ENCODE measurements at places on chromosomes 3 and 15.
A peak's percentile ranks its signal among the peaks of the same experiment; 100 is the strongest.

- DNase-seq = no peak
These were observed 4.9 kb downstream of the GNAT1 start for GRCh38 chr3:50196253-50196801.

GRCh38 chr3:103953796-103954195 lies 1412.9 kb upstream of the ALCAM start:
- DNase-seq = no peak

GRCh38 chr3:83460052-83460451 lies 1498.7 kb upstream of the CADM2 start:
- no peak for DNase-seq

DNA sequence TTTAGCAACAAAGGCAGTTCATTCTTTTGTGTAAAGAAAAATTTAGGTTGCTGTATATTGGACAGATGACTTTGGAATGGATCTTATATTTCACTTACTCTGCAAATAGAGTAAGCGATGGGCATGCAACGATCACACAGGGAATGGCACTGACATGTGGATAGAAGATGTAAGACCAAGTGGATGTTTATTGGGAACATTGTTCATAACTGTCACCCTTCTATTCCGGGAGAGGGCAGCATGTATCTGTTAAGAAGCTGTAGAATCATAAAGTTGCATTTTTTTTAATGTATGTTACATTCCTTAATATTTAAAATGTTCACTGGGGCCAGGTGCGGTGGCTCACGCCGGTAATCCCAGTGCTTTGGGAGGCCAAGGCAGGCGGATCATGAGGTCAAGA lies 41.2 kb downstream of the HPS3 start:
- no peak for DNase-seq

GRCh38 chr3:105431200-105431599 lies 64.5 kb downstream of the ALCAM start:
- DNase-seq = no peak

DNA sequence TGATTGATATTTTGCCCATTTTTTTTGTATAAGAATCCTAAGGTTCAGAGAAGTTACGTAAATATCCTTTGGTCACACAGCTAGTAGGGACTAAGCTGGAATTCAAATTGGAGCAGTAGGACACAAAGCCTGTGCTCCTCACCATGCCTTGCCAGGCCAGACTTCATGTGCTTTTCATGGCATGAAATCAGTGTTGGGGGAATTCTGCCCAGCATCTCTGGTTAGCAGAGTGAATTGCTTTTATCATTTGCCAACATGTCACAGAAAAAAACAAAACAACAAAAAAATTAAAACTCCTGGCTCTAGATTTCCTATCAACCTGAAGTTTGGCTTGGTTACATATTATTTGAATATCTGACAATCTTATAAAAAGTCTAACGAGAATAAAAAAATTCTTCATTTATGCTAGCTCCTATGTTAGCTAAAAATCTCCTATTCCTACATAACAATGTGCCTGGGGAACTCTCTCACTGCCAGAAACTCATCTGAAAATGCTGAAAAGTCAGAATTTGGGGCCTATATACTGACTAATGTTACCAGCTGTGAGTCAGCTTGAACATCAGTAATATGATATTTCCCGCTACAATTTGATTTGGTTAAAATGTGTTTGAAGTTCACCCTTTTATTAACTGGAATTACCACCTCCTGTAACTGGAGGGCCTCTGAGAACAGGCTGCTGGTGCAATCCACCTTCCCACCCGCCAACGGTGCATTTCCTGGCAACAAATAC lies 141.7 kb downstream of the TIGIT start:
- DNase-seq = no peak

- no peak for DNase-seq
These were observed 13.1 kb upstream of the SLC26A6 start for GRCh38 chr3:48648188-48648850.

DNA sequence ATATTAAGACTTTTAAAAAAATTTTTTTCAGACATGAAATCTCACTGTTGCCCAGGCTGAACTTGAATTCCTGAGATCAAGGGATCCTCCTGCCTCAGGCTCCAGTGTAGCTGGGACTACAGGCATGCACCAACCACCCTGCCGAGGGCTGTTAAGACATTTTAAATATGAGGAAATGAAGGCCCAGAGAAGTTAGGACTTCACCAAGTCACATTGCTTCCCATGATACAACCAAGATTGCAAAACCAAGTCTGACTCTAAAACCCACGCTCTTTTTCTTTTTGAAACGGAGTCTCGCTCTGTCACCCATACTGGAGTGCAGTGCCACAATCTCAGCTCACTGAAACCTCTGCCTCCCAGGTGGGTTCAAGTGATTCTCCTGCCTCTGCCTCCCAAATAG lies 28.0 kb downstream of the PTPN9 start:
- no peak for DNase-seq

- DNase-seq = no peak
These were observed 78.8 kb upstream of the UBE2E1 start for GRCh38 chr3:23726811-23727548.

GRCh38 chr3:42983927-42984326 lies 4.8 kb downstream of the GASK1A start:
- no peak for DNase-seq

DNA sequence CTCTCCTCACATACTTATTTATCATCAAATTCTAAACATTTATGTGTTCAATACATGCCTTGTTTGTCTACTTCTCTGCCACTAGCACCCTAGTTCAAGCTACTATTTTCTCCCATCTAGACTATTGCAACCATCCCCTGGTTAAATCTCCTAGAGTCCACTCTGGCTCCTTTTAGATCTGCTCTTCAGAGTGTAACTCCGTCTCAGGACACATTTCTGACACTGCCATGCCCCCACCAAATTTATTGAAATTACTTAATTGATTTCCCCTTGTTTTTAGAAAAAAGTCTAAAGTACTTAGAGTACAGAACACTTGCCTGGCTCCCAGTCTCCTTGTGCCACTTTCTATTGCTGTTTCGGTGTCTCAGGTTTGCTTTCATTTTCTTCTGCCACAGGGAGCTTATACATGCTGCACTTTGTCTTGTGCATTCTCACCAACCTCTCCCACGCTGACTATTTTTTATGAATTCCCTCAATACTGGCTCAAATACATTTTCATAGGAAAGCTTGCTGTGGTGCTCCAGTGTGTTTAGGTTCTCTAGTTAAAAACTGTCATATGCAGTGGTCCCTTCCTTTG lies 792.3 kb downstream of the DIPK2A start:
- DNase-seq = no peak

GRCh38 chr3:105923140-105923539 lies 54.3 kb upstream of the CBLB start:
- DNase-seq = no peak

DNA sequence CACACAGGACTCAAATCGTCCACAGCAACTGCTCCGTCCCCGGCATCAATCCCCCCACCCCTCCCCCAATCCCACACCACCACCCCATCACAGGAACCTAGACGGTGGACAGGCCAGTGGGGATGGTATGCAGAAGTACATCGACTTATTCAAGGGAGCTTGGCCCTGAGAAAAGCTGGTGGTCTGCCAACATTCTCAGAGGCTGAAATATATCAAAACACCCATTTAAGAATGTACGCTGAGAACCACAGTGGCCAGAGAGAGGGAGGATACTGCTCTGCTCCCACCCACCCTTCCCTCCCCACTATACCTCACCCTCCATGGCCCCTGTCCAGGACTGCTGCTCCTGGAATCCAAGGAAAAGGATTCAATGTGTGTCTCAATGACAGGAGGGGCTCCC lies 12.4 kb upstream of the USP3 start:
- no peak for DNase-seq

- no peak for DNase-seq
These were observed 832 bp downstream of the SLC41A3 start for GRCh38 chr3:126083138-126083445.

DNA sequence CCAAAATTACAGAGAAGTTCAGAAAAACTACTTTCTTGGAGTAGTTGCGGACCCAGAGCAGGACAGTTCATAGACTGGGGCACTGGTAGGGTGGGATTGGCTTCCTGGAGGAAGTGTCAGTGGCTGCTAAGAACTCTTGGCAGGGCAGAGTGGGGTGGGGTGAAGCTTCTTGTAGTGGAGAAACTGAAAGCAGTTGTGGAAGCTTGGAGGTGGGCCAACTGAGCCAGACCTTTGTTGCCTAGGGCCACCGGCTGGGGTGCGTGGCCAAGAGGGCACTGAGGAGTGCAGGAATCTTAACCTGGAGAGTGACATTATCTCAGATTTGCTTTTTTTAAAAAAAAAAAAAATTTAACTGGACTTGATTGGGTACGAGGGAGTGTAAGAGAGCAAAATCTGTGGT lies 3.1 kb downstream of the KAT2B start:
- DNase-seq = no peak

DNA sequence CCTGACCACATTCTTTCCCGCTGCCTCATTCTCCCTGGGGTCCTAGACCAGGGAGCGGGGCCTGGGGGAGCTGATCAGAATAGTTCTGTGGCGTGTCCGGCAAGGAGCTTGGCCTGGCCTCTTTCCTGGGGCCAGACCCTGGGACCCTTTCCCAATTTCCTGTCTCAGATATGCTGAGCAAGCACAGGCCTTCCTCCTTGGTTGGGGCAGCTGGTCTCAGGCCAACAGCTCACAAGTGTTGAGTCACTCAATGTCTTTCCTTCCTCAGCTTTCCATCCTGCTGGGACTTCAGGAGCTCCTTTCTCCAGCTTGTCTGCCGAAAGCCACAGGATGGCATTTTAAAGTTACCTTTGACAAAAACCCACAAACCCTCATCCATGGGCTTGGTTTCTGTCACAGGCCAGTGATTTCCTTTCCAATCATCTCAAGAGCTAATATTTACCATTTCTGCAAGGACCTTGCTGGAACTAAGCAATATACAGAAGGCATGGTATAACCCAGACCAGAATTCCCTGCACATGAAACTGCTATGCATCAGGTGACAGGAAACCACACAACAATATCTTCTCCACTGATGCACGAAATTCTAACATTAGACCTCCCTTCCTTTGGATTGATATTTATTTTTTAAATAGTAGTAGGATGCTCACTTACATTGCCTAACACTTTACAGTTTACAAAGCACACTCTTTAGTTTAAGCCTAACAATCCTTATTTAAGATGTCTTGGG lies 19.5 kb upstream of the TIMP4 start:
- DNase-seq = no peak

DNA sequence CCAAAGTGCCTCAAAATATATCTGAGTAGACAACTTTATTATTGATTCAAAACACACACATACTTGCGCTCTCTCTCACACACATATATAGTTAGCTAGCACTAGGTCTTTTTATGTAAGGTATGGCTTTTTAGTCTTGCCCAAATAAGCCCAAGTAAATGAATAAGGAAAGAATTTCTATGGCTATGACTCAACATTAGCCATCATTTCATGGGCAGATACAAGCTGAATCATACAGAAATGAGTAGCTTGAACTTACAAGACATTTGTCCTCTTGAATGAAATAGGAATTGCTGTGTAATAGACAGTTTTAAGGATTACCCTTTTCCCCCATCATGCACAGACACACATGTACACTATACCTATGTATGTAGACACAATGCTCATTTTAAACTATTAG lies 4.9 kb downstream of the CADPS start:
- DNase-seq = no peak

DNA sequence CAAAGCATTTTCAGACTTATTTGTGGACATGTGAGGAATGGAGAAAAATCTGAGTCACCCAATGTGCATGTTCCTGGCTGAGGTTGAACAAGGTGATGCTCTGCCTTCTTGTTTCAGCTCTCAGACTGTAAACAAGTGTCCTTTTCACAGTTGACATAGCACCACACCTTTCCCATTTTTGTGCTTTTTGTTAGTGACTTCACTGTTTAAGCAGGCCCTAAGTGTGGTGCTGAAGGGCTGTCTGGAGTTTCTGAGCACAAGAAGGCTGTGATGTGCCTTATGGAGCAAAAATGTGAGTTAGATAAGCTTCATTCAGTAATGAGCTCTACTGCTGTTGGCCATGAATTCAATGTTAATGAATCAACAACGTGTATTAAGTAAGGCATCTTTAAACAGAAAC lies 20.4 kb downstream of the ABI3BP start:
- DNase-seq = no peak

- DNase-seq = no peak
These were observed 21.1 kb upstream of the GP9 start for GRCh38 chr3:129039271-129040038.

DNA sequence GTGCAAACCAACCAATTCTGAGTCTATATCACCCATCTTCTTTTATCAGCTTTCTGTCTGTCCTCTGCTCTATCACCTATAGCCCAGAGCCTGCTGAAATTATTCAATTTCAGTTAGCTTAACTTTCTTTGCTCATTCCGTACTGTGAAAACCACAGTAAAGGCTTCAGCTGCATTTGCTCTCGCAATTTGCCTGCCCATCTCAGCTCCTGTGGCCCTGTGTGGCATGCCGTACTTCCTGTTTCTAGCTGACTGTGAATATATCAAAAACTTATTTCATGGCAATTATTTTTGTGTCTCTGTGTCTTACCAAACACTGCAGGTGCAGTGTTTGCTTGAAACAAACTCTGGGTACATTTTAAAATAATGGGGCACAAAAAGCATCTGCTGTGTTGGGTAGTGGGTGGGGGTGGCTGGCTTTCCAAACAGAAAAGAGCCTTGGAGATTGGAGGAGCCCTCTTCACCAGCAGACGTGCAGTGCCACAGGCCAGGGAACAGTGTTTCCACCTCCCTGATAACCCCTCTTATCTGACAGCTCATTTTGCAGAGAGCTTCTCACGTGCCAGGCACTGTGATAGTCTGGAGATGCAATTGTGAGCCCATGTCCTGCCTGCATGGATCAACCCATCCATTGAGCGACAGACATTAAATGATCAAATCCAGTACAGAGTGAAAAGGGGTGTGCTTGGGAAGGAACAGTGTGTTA lies 45.2 kb downstream of the GASK1A start:
- peak; percentile 20 for DNase-seq

DNA sequence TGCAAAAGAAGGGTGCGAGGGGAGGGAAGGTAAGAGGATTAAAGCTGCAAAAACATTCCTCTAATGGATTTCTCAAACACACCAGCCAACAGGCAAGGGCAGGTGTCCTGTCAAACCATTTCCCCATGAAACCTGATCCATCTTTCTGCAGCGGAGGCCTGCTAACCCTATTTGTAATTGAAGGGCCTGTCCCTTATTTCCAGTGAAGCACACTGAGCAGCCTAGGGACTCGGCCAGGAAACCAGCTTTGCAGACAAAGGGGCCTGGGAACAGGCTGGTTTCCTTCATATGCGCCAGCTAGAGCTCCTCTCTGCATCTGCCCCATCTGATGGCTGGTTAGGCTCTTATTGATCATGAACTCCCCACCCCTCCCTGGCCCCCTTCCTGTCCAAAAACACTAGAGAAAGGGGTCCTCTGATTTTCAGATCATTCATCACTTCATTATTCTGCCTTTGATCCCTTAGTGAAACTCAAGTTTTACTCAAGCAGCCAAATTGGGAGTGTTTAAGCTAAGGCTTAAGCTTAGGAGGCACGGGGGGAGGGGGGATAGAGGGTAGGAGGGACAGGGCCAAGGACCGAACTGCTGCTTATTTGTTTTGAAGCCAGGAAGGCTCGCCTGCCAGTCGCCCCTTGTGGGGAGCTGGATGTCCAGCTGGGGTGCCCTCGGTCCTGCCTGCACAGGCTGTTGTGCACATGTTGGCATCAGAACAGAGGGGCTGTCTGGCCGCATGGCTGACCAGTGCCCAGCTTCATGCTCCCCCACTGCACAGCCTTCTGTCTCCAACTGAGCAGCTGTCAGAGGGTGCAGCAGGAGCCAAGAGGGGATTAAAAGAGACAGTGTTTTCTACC lies 53.1 kb downstream of the BOC start:
- DNase-seq = no peak

GRCh38 chr15:88745065-88745464 lies 58.2 kb upstream of the ACAN start:
- no peak for DNase-seq

Measured in activated CD4-positive, alpha-beta T cell treated with anti-CD3 and anti-CD28 coated beads, Interleukin-2, amount 50 U/mL, for 24 hours (primary cell).